ENCODE measurements at places on chromosomes 5 and 9.

DNA sequence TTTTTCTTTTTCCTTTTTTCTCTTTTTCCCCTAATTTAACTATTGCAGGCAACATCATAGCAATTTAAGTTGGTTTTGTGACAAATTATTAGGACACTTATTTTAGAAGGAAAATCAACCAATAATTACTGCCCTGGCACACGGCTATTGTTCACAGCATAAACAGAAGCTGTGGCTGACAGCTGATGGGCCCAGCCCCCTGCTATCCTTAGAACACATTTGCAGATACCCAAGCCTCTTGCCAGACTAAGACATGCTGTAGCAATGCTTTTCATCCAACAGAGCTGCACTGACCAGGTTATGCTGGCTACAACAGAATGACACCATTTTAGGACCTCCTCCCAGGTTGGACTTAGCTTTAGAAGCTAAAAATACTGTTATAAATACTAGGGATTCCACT, 852.7 kb upstream of the DMAC1 start:
- no peak for DNase-seq

- no peak for DNase-seq
These were observed 73.0 kb upstream of the MPDZ start for GRCh38 chr9:13352451-13352979.

DNA sequence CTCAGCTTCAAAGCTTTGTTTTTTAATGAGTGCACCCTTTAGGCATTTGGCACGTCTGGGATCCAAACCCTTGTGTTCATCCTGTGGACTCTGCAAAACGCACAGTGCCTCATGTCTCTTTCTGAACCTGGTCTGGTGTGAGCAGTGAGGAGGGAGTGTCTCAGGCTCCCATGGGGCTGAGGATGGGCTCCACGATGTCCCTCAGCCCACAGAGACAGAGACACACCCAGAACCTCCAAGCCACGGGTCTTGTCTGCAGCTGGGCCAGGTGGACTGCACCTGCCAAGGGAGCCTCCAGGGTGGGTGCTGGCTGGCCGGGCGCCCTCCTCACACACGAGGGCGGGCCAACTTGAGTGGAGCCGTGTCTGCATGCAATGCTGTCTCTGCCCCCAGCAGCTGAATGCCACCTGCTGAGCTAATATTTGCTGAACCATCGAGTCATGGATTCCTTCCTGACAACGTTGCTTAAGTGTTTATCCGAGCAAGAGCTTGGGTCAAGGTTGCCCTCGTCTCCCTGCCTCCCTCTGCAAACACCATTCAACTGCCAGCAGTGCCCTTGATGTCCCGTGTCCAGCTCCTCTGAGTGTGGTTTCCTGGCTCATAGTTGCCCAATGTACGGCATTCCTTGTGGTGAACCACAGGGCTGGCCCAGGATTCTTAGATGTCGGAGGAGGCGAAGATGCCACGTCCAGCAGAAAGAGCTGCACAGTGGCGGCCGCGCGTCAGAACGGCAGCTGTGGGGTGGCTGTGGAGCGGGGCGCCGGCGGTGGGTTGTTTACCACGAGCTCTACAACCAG, 31.4 kb upstream of the LPCAT1 start:
- DNase-seq = peak; percentile 92

- no peak for DNase-seq
These were observed 14.7 kb downstream of the MTAP start for GRCh38 chr9:21817176-21817575.

DNA sequence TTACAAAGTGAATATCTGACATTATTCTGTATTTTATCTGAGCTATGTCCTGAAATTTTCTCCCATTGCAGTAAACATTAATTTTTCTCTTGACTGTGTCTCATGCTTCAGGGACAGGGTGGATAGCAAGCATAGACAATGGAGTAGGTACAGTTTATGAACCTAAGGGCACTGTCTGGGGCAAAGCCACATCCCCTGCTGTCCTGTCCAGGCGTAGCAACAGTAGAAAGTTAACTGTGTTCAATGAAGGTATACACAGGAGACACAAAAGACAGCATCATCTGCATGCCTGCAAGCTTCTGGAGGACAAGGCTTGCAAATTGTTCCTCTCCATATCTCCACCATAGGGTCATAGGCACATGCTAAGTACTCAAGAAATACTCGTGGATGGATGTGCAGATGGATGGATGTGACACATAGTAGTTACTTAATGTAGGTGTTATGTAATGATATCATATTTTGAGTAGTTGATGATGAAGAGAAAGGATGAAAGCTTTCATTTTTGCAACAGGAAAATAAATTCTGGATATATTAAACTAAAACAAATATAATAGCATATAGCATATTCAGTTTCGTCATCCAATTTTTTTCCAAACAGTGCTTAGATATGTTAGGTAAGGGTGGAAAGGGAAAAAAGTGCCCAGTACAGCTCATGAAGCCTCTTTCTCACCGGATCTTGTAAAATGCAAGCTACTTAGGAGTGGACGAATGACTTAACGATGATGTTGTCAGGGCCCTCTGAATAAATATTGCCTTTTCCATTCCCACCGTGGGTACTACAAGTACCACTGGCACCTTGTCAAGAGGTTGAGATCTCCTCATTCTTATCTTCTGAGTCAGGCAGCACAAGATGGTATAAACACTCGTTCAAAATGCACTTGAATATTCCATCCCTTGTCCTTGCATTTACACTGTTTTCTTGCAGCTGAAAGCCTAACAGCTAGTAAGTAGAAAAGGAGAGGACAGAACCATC, 19.9 kb upstream of the ZSWIM6 start:
- no peak for DNase-seq

GRCh38 chr5:134095887-134096589, 18.4 kb upstream of the TCF7 start:
- no peak for DNase-seq

- DNase-seq = no peak
These were observed 412.6 kb downstream of the MLLT3 start for GRCh38 chr9:20209391-20210340.

GRCh38 chr5:178162481-178162880, 8.8 kb upstream of the NHP2 start:
- DNase-seq = no peak

DNA sequence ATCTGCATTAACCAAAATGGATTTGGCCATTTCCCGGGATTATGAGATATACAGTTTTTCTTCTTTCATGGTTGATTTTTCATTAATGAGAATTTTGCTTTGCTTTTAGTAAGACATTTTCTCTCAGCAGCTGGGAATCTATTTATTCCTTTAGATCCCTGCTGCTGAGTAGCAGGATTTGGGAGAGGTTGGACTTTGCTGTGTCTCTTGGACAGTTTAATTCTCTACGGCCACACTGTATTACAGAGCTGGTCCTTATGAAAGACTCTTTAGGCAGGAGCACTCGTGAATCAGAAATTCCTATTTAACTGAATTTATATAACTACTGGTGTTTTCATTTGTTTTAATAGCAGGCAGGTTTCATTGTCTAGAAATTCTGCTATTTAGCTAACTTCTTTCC, 1.6 kb downstream of the UNC13B start:
- DNase-seq = no peak

GRCh38 chr9:96858670-96859069, 4.4 kb upstream of the ZNF782 start:
- DNase-seq = no peak

- DNase-seq = no peak
These were observed at the start of gene RNF183 for GRCh38 chr9:113302792-113303418. Gene RNF183 (minus strand): TSS chr9:113303376. CDS start chr9:113298184, 5,192 bp downstream.

GRCh38 chr5:135329066-135329912, 69.7 kb downstream of the MACROH2A1 start:
- DNase-seq = no peak

- no peak for DNase-seq
These were observed 58.1 kb downstream of the PTCH1 start for GRCh38 chr9:95458666-95459065.

DNA sequence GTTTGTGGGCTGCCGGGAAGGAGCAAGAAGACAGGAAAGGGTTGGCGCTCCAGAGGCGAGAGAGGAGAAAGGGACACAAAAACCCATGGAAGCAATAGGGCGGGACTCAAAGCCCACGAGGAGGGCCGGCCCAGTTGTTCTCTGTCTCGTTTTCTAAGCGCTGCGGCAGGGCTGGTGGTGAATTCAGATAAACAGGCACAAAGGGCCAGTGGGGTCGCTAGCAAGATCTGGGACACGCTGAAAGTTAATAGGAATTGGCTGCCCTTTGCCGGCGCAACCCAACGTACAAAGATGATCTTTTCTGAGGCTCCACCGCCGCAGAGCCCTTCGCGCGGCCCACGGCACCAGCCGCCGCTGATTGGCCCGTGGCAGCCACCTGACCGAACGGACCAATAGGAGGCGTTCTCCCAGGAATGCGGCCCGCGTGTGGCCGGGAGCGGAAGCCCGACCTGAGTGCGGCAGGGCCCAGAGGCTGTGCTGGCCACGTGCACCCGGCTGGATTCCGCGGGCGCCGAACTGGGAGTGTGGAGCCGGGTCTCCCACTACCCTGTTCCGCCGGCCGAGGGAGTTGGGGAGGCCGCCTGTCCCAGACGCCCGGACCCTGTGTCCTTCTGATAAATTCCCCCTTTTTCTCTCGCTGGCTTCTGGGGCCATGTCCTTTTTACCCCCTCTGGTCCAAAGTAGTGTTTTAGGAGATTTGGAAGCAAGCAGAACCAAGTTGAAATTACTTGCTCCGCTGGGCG, 16.8 kb upstream of the NSD1 start:
- DNase-seq = peak; percentile 93

- no peak for DNase-seq
These were observed 29.9 kb downstream of the SPACA9 start for GRCh38 chr9:132908635-132909034.

DNA sequence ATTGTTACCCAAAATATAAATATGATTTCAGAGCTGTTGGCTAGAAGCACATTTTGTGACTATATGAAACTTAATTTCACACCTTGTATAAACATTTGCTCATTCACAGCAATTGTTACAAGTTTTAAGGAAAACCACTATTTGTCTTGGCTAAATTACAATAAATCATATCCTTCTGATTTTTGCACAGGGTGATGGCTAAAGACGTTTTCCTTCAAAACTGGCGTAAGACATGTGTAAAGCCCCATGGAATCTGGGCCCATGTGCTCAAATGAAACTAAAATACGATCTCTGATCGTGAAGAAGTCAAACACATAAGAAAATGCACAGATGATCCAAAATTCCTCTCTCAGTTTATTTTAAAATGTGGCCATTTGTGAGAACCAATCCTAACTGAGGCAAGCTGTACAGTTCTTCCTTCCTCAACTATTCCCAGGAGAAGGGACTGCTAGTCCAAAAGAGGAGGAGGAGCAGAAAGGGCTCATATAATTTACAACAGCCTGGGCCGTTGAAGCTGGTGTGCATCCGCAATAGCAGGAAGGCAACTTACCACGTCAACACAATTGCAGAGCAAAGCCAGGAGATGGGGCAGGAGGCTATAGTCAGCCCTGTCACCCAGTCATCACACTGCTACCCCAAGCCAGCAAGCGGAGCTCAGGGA, 98.4 kb downstream of the MED27 start:
- DNase-seq = no peak

DNA sequence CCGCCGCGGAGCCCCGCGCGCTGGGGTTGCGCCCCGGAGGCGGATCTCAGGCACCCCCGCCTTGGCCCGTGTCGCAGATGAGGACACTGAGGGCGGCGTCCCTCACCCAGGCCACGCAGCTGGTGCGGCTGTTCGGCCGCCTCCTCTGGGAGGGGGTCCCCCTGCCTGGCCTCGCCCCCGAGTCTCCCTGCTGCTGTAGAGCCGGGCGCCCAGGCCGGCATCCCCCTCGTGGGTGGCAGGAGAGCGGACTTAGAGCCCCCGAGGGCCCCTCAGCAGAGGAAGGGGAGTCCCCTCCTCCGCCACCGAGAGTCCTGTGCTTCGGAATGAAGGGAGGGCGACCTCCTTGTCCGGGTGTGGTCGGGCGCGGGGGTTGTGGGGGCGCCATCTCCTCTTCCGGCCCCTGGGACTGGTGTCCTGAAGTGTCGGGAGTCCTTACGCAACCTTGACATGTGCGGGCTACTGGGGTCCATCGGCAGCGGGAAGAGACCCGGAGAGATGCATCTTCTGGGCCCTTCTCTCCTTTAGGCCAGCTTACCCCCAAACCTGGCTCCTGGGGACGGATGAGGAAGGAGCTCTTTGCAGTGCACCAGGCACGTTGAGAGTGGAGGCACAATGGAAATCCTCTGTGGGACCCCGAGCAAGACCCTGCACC, 11.7 kb upstream of the EXOSC2 start:
- DNase-seq = no peak

DNA sequence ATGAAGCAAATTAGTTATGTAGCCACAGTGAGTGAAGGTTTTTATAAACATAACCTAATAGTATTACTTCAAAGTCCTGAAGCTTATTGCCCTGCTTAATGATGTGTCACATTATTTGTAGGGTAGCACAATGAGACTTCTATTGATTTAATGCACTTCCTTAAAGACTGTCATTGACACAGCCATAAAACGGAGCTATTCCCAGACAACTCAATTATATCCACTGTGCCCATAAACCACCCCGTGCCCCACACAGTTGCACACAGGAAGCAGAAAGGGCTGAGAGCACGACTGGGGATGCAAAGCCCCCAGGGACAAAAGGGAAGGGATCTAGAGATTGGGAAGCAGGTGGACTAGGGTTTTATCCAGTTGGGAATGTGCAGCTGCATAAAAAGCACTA, 37.0 kb downstream of the TRIM32 start:
- DNase-seq = no peak

GRCh38 chr9:96185518-96186156, 116.3 kb downstream of the HSD17B3 start:
- peak; percentile 82 for DNase-seq

GRCh38 chr9:85528607-85529006, 213.1 kb downstream of the AGTPBP1 start:
- DNase-seq = no peak

DNA sequence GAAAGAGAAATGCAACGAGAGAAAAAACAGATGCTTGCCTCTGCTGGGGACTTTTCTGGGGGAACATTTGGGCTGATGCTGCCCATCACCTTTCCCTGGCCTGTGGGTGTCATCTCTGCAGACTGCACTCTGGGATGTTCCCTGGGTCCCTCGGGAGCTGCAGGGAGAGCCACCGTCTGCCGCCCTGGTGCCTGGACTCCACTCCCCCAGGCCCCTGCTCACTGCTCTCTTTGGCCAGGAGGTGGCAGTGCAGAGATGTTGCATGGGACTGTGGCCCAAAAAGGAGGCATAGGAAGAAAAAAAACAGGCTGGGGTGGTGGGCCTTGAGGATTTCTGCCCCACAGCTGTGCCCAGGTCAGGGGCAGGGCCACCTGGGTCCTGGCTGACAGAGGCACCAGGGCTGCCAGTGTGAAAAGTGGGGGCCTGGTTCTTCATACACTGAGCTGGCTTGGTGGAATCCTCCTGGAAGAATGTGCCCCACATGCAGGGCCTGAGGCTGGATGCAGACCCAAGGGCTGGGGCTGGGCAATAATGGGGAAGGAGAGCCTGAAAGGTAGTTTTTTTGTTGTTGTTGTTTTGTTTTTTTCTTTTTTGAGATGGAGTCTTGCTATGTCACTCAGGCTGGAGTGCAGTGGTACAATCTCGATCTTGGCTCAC, 353.6 kb downstream of the SLIT3 start:
- DNase-seq = no peak

GRCh38 chr9:93827545-93828330, 127.4 kb downstream of the BARX1 start:
- peak; percentile 78 for DNase-seq

DNA sequence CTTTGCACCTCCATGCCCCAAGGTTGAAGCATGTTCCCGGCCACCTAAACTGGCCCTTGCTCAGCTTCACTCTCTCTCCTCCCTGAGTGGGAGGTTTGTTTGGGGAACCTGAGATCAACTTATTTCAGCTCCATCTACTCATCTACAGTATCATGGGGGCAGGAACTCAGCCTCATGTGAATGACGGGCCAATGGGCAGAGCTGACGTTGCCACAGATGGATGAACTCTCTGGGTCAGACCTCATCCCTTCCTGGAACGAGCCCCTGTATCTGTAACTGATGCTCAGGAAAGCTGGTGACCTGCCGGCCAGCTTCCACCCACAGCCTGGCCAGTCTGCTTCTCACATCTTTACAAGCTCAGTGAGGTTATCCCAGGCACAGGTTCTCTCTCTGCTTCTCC, 369.6 kb downstream of the IRX2 start:
- DNase-seq = no peak

Measured in upper lobe of right lung (tissue), 1 donor.